ENCODE measurements at places on chromosomes 16 and 17.

DNA sequence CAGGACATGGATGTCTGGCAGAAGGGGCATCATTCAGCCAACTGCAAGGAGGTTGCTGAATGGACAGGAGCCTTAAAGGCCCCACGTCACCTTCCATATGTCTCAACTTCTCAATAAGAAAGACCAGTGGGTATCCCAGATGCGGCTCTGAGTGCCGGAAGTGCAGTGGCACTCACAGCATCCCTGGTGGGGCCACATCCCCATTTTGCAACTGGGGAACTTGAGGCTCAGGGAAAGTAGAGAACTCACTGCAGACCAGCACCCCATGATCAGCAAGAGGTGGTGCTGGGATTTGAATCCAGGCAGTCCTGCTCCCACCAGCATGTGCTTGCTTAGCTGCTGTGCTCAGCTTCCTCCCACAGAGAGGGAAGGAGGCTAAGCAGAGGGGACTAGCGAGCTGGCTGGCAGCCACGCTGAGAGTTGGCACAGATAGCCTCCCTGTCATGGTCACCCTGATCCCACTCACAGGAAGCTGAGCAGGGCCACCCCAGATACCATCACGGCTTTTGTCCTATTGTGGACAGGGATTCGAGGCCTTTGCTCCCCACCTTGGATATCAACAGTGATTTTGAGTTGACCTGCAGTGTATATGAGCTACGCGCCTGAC is 294.2 kb upstream of the FOXF1 start:
- peaks cover 6% of the 10 kb centered on the region for H3K36me3 ChIP-seq
- no peak for DNase-seq
- no peak overlapping the region for H3K4me3 ChIP-seq
- no peaks in the 10 kb centered on the region for H3K4me1 ChIP-seq
- H3K27ac ChIP-seq = no peak overlapping the region
- no peaks in the 10 kb centered on the region for H3K27me3 ChIP-seq

DNA sequence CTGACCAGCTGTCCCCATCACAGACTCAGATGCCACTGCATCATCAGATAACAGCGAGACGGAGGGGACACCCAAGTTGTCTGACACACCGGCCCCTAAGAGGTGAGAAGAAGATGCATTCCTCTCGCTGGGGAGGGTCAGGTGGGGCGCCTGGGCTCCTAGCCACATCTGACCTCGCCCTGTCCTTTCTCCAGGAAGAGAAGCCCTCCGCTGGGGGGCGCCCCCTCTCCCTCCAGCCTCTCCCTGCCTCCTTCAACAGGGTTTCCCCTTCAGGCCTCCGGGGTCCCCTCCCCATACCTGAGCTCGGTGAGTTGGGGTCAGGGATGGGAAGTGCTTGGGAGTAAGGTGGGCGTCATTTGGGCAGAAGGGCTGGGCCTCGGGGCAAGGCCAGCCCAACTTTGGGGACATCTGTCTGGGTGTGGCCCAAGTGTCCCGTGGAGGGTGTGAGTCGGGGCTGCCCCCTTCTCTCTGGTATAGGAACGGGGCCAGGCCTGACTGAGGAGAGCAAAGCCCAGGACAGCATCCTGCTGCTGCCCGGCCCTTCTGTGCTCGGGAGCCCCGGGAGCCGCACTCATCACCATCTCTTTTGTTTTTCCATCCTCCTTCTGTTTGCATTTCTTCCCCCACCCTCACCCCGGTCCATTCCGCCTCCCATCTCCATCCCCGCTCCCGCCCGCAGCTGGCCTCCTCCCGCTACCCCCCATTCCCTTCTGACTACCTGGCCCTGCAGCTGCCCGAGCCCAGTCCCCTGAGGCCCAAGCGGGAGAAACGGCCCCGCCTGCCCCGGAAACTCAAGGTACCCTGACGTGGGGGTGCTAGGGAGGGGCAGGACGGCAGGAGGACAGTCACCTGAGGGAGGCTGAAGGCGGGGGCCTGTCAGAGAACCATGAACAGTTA is 4.9 kb downstream of the INO80E start:
- H3K4me1 ChIP-seq = peaks cover 21% of the 10 kb centered on the region
- H3K4me3 ChIP-seq = peak overlapping the region; percentile 52
- no peaks in the 10 kb centered on the region for H3K36me3 ChIP-seq

GRCh38 chr16:68345351-68345810 is 34.6 kb downstream of the PRMT7 start:
- H3K36me3 ChIP-seq = peaks cover 5% of the 10 kb centered on the region
- no peak for DNase-seq
- H3K4me1 ChIP-seq = peaks cover 27% of the 10 kb centered on the region
- H3K27ac ChIP-seq = no peak overlapping the region

DNA sequence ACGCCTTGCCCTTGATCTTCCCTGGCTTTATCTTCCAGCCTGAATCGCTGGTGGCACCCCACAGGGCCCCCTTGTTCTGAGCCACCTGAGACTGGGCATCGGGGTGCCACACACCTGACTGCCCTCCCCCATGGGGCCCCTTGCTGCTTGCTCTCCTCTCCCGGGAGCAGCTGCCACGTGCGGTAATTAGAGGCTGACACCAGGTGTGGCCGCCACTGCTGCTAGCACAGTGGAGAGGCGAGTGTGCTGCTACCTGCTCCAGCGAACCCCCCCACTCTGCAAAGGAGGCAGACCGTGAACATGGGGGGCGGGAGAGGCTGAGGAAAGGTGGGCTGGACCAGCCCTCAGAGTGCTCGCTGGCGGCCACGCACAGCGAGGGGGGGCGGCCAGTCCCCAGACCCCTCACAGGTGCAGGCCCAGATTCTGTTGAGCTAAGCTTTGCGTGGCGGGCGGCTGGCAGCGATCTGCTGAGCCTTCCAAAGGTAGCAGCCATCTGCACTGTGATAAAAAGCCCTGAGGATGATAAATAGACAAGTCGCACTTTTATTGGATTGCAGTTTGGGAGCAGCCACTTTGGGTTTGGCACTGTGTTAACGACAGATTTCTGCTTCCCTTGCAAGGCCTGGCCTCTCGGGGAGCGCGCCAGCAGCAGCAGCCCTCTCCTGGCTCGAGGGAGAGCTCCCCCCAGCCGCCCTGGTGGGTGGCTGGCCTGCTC is 167.9 kb upstream of the GSE1 start:
- DNase-seq = no peak
- no peak overlapping the region for H3K4me3 ChIP-seq
- no peaks in the 10 kb centered on the region for H3K36me3 ChIP-seq
- H3K4me1 ChIP-seq = peaks cover 42% of the 10 kb centered on the region
- peaks cover 24% of the 10 kb centered on the region for H3K27me3 ChIP-seq

DNA sequence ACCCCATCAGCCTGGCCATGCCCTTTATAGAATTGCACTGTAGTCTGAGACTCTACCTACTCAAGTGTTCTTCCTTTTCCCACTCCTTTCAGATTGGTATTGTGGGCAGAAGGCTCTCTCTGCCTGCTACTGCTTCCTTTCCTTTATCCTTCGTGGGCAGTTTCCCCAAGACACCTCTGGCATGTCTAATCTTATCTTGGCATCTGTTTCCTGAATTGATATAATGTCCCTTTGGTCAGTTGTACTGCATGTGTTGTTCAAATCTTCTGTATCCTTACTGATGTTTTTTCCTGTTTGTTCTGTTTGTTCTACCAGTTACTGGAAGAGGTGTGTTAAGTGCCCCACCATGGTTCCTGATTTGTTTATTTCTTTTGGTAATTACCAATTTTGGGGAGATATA is 29.5 kb upstream of the MSI2 start:
- H3K27ac ChIP-seq = no peak overlapping the region
- H3K36me3 ChIP-seq = no peaks in the 10 kb centered on the region
- no peaks in the 10 kb centered on the region for H3K4me1 ChIP-seq
- H3K27me3 ChIP-seq = no peaks in the 10 kb centered on the region
- no peak overlapping the region for H3K4me3 ChIP-seq
